ENCODE measurements at places on chromosomes 16 and 17. TPM values are rescaled to one million over a fixed set of nuclear protein-coding genes. Genes with fewer than 3 reads are reported as not detected.

DNA sequence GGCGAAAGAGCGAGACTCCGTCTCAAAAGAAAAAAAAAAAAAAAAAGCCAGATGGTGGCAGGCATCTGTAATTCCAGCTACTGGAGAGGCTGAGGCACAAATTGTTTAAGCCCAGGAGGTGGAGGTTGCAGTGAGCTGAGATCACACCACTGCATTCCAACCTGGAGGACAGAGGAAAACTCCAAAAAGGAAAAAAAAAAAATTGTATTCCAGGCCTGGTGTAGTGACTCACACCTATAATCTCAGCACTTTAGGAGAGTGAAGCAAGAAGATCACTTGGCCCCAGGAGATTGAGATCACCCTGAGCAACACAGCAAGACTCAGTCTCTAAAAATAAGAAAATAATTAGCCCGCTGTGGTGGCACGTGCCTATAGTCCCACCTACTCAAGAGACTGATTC lies 20.1 kb downstream of the HBQ1 start:
- DNase-seq, result no peak

DNA sequence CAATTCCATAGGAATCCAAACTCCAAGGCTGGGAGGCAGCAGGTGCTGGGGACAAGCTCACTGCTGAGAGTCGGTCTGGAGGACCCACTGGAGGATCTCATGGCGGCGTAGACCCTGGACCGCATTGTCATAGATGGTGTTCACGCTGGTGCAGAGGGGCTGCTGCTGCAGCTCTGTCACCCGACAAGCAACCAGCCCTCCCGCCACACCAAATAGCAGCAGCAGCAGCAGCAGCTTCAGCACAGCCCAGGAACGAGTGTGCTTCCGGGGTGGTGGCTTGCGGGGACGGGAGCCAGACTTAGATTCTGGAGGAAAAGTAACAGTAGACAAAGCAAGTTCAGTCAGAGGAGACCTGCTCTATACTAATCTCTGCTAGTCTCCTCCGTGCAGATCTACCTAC lies 9.9 kb downstream of the EME1 start:
- no peak for DNase-seq

GRCh38 chr17:28997806-28998205 lies 8.0 kb downstream of the SEZ6 start:
- no peak for DNase-seq

DNA sequence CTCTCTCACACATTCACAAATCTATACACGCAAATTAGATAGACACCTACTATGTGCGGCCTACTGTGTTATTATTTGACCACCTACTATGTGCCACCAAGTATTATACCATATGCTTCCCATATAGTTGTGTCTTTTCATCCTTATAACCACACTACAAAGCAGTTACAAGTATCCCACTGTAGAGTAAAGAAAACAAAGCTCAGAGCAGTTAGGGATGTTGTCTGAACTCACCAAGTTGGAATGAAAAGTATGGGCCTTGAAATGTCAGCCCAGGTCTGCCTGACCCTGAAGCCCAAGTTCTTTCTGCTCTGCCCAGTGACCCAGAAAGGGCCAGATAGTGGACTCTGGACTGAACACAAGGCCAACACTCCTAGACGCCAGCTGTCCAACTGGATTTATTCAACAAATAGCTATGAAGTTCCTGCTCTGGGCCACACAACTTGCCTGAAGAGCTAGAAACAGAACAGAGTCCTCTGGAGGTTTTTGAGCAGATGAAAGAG lies 8.5 kb downstream of the KRT37 start:
- no peak for DNase-seq

GRCh38 chr16:23290189-23291062 lies 11.7 kb upstream of the SCNN1B start:
- DNase-seq, result no peak

- no peak for DNase-seq
Measured at GRCh38 chr16:733382-734207, 6.7 kb downstream of the HAGHL start.

DNA sequence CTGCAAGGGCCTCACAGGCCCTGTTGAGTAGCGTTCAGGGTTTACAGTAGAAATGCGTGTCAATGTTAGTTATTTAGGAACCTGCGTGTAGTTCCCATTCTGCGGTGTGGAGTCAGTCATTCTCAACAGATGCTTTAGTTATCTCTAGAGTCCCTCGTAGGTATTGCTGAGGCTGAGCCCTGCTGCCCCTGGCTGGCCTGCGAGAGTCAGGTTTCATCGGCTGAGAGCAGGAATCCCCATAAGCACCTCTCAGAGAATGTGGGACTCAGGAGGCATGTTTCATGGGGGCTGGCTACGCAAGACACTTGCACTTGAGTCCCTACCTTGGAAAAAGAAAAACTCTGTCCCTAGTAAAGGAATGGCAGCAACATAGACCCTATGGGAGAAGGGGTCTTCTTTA lies 347.5 kb upstream of the ASIC2 start:
- no peak for DNase-seq

- DNase-seq, result no peak
Measured at GRCh38 chr17:50347894-50348291, 2.0 kb downstream of the XYLT2 start.

- no peak for DNase-seq
Measured at GRCh38 chr16:9378876-9379275, 287.4 kb downstream of the HAPSTR1 start.

DNA sequence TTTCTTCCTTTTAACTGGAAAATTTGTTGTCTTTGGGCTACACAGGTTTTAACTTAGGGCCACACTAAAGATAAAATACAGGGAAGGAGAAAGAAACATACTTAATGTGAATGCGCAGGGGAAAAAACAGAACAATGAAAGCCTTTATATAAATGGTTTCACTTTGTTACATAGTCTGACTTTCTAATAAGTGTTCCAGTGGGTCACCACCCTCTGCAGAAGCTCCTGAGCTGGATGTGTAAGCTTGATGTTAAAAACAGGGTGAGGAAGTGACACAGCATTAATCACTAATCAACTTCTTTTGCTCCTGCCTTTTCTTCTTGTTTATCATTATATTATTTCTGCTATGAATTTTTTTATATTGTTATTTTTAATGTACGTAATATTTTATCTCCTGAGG lies 445.6 kb upstream of the CA10 start:
- no peak for DNase-seq

GRCh38 chr16:56848955-56849689 lies 15.9 kb upstream of the SLC12A3 start:
- DNase-seq, result no peak

DNA sequence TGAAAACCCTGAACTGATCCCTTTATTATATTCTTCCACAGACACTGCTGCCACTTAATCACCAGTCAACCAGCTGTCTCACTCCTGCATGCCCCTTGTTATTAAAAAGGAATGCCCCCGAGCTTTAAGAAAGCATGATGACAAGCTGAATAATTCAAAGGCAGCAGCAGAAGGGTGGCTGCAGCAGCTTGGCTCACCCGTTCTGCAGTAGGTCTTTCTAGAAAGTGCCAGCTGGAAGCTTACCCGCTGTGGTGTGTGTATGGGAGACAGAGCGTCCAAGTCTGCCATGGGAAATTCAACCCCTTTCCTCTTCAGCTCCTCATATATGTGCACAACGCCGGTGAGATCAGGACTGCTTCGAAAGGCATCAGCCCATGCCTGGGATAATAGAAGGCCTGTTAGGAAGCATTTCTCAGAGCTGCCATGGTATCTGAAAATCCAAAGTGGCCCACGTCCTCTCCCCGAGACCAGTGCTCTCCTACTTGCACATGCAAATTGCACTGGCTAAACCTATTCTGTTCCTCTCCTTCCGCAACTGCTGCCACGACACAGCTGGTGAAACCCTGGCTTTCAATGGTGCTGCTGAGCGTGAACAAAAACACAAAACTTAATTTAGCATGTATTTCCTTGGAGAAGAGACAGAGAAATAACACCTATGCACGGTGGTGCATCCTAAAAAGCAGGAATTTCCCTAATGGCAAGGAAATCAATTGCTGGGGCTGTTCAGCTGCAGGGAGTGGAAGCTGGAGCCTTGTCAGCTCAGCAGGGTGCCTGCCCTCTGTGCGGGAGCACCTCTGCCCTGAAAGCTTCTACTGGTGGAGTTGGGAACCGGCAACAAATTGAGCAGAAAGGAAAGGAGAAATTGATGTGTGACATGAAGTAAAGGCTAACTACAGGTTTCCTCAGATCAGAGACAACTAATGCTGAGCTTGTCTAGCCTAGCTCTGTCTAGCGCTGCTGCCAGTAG lies 47.9 kb upstream of the SREBF1 start:
- no peak for DNase-seq

DNA sequence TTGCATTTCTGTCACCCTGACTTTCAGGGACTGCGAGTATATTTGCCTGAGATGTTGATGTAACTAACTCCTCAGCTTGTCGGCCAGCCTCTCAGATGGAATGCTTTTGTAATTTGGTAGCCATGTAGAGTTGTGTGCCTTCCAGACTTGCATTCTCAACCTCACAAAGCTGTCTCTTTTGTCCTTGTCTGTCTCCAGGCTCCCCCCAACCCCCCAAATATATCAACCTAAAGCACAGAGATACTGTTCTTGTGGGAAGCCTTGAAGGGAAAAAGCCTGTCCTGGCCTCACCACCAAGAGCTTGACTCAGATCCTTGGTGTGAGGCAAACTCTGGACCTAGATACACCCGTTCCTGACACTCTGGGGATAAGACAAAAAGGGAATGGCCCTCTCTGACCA lies 18.4 kb downstream of the SAP30BP start:
- DNase-seq, result no peak

DNA sequence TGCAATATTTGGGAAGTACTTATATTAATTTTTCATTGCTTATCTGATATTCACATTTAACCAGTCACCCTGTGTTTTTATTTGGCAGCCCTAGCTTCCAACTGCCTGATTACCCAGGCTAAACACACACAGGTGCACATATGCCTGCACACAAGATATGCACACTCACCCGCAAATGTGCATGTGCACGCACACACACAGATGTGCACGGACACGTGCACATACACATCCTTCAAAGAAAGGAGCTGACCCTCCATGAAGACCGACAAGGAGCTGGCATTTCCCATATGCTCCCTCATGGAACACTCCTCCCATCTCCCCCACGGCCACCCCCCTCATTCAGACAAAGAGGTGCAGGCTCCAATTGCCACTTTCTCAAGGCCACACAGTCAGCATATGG lies 242.2 kb downstream of the ENGASE start:
- no peak for DNase-seq

DNA sequence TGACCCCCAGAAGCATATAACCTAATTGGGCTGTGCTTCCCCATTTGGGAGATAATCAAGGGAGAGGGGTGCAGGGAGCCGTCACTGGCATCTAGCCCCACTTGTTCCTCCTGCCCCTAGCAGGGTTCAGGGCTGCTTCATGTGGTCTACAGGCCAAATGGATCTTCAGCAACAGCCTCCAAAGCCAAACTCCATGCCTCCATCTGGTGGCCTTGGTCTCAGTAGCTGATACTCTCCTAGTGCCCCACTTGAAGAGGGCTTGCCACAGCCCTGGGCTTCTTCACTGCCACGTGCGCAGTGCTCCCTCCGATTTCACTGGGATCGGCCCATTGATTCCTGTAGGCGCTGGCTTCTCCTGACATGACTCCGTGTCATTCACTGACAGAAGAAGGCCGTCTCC lies 24.6 kb downstream of the LYRM9 start:
- DNase-seq, result no peak

- no peak for DNase-seq
Measured at GRCh38 chr17:71184716-71185115, 936.1 kb upstream of the SOX9 start.

DNA sequence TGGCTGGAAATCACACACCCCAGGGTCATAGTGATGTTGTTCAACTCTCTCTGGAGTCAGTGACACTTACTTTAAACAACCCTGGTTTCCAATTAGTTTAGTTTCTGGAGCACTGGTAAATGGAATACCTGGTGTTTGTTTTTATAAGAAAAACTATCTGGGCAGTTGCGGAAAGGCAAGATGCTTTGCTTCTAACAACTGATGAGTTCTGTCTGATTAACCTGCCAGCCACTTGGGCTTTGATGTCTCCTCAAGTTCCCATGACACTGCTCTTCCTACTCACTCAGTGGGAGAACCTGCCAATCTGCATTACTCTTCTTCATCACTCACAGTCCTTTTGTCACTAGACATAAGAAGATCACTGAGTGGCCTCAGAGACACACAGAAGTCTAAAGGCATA lies 78.7 kb upstream of the MTMR4 start:
- DNase-seq, result no peak

DNA sequence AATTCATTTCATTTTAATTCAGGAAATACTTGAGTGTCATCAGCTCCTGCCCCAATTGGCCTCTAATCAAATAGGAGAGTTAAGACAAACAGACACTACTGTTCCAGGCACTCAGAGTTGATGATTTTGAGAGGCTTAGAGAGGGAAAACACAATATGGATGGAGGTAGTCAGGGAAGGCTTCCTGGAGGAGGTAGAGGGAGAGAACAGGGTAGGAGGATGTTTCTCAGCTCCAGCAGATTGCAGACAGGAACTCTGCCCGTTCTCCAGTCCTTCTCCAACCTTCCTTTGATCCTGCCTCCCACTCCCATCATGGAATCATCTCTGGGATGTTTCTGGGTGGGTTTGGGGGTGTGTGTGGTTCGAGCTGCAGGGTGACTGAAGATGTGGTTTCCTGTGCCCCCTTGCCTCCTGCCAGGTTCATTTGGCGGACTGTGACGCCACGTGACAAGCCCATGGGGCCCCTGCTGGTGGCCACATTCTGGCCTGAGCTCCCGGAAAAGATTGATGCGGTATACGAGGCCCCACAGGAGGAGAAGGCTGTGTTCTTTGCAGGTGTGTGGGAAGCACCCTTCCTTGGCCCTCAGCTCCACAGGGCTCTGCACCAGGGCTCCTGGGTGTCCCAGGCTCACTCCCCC lies 12.2 kb upstream of the LPCAT2 start:
- DNase-seq, result no peak

DNA sequence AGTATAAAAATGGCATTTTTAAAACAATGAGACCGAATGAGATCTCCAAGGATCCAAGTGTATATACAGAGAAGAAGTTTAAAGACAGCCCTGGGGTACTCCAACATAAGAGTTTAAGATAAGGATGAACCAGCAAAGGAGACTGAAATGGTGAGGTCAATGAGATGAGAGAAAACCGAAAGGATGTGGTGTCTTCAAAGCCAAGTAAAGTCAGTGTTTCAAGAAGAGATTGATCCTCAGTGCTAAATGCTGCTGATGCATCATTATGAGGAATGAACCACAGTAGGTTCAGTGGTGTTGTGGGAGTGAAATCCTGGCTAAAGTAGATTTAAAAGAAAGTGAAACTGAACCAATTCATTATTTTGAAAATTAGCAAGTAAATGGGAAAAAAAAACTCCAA lies 38.1 kb upstream of the NLK start:
- no peak for DNase-seq

GRCh38 chr17:58626905-58627304 lies 64.9 kb downstream of the TEX14 start:
- no peak for DNase-seq

DNA sequence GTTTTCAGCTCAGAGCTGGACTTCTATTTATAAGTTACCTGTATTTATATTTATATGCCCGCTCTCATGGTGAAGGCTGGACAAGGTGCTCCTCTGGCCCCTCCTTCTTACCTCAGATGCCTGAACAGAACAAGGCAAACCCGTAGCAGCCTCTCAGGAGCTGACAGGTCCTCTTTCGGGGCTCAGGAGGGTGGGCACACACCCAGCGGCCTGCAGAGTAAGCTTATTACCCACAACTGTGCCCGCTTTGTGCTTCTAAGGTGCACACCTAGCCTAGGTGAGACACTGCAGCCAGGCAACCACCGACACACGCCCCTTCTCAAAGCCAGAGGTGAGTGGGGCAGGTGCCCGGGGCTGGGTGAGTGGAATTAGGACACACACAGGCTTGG lies 5.3 kb downstream of the NKIRAS2 start:
- DNase-seq, result no peak

Gene KRT40
- 3.9 TPM for polyA plus RNA-seq

Gene SDK2
- 44.0 TPM for polyA plus RNA-seq

Gene IGFALS
- polyA plus RNA-seq, result 0.52 TPM

Gene TMEM100
- 4.2 TPM for polyA plus RNA-seq

Gene WNT9B
- 0.08 TPM for polyA plus RNA-seq

Gene ABCA3
- polyA plus RNA-seq, result 18.4 TPM

Gene MAP2K6
- 16.8 TPM for polyA plus RNA-seq

Data from hindlimb muscle (tissue), 1 donor.